ENCODE measurements at places on chromosomes 4 and X.

- no peak for DNase-seq
Measured at GRCh38 chr4:37767546-37767945, 58.9 kb upstream of the PGM2 start.

DNA sequence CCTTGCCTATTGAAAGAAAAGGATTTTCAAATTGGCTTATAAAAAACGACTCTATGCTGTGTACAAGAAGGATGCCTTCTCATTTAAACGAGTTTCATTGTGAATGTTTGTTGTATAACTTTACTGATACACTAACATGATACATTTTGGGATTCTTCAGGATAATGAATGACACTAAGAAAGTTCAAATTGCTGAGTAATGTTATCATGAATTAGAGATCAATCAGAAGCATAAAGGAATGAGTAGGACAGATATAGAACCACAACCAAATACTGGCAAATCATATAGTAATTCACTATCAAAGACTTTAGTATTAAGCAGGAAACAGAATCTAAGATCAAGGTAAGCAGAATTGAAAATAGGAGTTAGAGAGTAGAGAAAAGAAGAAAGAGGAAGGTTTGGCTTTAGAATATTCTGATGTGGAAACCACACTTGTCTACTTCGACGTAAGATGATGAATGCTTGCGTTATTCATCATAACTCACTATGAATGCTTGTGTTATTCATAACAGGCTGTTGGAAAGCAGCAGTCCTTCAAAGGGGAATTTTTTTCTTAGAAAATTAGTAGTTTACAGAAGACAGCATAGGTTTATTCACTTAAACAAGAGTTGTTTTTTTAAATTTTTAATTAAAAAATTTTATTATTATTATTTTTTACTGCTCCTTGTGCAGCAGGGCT, 13.4 kb downstream of the CCDC158 start:
- no peak for DNase-seq

- DNase-seq: no peak
Measured at GRCh38 chrX:105191878-105192277, 28.6 kb downstream of the TEX13A start.

- DNase-seq: no peak
Measured at GRCh38 chr4:97942137-97942536, 201.1 kb downstream of the STPG2 start.

DNA sequence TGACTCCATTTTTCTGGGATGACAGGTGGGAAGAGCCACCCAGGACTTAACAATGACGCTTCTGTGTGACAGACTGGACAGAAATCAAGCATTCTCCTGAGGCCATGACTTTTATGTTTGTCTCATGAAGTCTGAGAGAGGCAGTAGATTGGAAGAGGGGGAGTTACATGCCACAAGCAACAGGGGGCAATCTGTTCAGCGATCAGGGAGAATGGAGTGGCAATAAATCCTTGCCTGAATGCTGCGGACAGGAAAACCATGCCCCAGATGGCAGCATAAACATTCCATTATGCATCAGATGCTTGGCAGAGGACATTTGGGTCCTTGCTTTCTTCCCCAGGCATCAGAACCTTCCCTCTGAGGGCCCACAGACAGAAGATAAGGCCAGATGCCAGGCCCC, 312.4 kb upstream of the DIPK2B start:
- no peak for DNase-seq

DNA sequence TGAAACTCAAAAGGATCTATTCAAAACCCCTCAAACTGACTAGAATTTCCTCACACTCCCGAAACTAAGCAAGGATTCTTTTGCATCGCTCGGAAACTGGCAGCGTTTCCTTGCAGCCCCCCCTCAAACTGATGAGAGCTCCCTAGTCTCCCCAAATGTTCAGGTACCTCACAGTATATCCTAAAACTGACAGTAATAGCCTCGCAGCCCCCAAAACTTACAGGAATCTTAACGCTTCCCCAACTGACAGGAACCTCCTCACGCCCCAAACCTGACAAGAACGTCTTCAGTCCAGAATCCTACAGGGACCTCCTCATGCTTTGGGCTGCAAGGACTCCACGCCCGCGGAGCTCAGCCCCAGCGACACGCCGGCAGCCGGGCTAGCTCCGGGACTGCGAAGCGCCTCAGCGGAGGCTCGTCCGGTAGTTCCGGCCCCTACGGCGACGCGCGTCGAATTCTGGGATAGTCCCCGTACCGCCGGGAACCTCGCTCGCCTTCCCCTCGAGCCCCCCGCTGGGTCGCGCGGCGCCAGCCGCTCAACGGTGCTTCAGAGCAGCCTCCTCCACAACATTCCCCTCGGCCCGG, 640 bp downstream of the PHF8 start:
- DNase-seq: peak; percentile 53

- no peak for DNase-seq
Measured at GRCh38 chrX:143601809-143602208, 34.1 kb downstream of the SLITRK4 start.

- DNase-seq: no peak
Measured at GRCh38 chr4:145102619-145103018, 4.5 kb downstream of the ABCE1 start.

GRCh38 chrX:298993-299392, 17.8 kb downstream of the PLCXD1 start:
- DNase-seq: no peak

- no peak for DNase-seq
Measured at GRCh38 chr4:185573651-185574199, 38.4 kb upstream of the PDLIM3 start.

- DNase-seq: no peak
Measured at GRCh38 chr4:172497321-172497720, 671.3 kb upstream of the GALNT7 start.

DNA sequence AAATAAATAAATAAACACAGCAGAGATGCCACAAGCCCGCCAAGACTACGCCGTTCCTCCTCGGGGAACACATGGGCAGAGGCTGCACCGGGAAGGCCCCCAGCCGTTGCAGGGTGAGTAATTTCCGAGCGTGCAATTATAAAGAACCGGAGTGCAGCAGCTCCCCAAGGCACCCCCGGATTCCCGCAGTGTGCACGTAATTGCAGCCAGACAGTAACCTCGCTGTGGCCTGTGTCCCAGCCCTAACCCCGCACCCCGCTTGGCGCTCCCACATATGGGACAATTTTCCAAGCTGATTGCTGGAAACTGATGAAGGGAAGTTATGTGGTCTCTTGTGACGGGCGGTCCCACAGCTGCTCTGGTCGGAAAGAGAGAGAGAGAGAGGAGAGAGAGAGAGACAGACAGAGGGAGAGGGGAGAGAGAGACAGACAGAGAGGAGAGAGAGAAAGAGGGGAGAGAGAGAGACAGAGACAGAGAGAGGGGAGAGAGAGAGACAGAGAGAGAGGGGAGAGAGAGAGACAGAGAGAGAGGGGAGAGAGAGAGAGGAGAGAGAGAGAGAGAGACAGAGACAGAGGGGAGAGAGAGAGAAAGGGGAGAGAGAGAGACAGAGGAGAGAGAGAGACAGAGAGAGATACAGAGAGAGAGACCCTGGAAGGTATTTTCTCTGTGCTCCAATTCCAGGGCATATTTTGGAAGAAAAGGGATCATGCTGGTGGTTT, 275.4 kb downstream of the SHOX start:
- DNase-seq: no peak

DNA sequence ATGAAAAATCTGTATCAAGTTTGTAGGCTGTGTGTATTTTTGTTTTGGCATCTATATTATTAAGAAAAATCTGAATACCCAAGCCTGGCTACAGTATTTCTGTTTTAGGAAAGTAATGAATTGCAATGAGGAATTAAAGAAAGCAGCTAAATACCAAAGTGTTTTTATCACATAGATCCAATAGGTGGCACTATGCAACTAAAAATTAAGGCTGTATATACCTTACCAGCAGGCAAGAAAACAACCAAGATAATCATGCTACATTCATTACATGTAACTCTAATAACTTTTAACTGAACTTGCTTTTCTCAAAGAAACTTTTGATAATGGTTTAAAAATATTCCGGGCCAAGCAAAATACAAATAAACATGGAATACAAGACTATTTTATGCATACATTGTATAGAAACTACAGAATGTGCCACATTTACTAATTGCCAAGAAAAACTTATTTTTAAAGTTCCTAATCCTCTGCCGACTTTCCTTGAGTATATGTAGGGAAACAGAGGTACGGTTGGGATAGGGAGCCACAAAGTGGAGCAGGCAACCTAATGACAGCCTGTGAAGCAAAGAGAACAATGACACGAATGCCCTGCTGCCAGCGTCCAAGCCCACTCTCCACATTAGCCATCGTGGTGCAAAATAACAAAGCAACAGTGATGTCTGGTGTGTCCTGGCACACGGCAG, 63.7 kb downstream of the SEC24D start:
- DNase-seq: no peak

- no peak for DNase-seq
Measured at GRCh38 chrX:40733706-40734105, 1.6 kb downstream of the MED14 start.

DNA sequence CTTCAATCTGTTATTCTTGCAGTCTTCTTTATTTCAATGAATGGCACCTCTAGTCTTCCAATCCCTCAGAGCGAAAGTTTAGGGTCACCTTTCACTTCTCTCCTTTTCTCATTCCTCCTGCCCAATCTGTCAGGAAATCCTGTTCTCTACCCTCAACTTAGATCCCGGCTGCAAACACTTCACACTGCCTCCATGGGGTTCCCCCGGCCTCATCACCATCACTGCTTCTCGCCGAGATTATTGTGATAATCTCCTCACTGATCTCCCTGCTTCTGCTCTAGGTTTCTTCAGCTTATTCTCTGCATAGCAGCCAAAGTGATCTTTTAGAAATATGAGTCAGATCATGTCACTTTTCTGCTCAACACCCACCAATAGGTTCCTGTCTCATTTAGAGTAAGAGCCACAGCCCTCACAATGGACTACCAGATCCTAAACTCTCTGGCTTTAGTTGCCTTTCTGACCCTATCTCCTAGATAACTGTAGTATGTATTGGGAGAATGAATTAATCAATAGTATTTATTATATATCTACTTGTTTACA, 43.6 kb upstream of the TBC1D9 start:
- DNase-seq: no peak

DNA sequence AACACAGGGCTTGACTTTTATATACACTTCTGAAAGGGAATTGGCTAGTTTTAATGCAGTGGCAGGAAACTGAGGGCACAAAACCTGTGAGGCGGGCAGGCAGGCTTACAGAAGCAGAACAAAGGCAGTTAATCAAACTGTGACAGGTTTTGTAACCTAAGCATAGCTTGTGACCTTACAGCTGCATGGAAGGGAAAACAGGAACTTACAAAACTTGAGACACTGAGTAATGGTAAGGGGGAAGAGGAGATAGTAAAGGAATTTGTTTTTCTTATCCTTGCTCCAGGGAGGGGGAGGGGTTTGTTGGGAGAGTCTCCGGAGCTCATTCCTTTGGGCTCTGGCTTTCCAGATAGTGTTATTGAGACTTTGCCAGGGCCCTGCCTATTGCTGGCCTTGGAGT, 55.6 kb downstream of the SLITRK4 start:
- no peak for DNase-seq

DNA sequence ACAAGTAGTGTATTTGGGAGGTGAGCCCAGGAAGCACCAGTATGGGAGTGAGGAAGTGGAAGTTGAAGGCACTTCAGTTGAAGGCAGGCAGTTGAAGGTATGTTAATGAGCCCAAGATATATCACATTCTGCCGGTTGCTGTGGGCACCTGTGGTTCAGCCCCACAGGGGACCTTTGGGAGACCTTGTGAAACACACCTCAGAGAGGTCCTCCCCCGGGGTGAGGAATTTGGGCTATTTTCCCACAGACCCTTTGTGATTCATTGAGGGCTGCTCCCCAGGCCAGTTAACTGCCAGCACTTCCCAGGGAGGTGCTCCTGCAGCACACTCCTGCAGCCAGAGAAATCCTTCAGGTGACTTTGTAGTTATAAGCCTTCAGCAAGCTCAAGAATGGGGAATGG, 45.9 kb downstream of the PTCHD1 start:
- DNase-seq: no peak

DNA sequence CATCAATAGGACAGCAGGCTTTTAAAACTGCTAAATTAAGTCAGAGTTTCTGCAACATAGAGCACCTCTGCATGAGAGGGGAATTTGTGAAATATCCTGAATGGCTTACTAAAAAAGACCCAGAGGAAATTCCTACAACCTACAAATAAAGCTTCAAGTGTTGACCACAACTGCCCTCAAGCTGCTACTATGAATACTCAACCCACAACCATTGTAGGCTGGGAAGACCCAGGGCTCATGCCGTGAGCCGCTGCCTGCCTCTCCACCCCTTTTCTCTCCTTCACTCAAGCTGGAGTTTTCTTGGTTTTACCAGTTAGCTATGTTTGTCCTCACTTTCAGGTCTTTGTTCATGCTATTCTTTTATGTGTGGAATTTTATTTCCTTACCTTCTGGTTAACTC, 151.6 kb downstream of the EMCN start:
- DNase-seq: no peak

DNA sequence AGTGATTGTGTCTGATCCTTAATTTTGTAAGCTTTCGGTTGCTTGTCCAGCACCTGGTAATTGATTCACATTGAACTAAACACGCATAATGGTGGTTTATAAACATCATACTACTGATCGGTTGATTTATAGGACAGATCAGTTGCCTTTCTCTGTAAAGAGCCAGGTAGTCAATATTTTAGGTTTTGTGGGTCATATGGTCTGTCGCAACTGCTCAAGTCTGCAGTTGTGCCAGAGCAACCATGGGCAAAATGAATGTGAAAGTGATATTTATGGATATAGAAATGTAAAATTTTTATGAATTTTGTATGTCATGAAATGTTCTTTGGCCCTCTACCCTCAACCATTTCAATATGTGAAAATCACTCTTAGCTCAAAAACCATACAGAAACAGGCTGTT, 8.9 kb downstream of the JADE1 start:
- no peak for DNase-seq

- no peak for DNase-seq
Measured at GRCh38 chr4:10587697-10588096, 96.9 kb downstream of the CLNK start.

DNA sequence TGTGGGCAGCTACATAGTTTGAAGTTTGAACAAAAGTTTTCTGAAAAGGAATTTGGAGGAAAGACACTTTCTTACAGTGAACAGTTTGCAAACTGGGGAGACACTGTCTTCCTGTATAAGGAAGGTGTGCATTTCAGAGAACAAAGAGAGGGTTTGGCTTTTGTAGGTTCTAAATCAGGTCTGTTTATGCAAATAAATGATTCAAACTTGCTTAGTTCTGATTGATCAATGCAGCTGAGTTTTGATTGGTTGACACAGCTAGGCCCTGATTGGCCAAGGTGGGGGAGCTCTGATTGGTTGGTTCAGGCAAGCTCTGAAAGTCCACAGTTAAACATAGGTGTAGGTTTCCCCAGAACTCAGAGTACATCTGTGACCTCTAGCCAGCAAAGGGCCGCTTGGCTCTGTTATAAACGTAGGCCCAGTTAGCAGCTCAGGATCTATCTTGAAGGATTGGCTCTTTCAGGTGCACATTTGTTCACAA, 63.0 kb upstream of the ENPP6 start:
- no peak for DNase-seq

- no peak for DNase-seq
Measured at GRCh38 chr4:147463065-147463464, 17.8 kb upstream of the EDNRA start.

- DNase-seq: no peak
Measured at GRCh38 chr4:34412233-34412632, 1832.1 kb downstream of the ARAP2 start.

- DNase-seq: no peak
Measured at GRCh38 chrX:39854772-39855747, 242.7 kb downstream of the BCOR start.

All from amygdala (tissue), 56 donors.